Osteocyte (in vitro differentiated cells): ENCODE measurements at places on chromosomes 1 and 21. TPM values are rescaled to one million over a fixed set of nuclear protein-coding genes. Genes with fewer than 3 reads are reported as not detected.

- no peak for DNase-seq
These were observed 10.7 kb downstream of the EPHB2 start for GRCh38 chr1:22721122-22721873.

- no peak for DNase-seq
These were observed 228.4 kb downstream of the DAB1 start for GRCh38 chr1:57195436-57195941.

DNA sequence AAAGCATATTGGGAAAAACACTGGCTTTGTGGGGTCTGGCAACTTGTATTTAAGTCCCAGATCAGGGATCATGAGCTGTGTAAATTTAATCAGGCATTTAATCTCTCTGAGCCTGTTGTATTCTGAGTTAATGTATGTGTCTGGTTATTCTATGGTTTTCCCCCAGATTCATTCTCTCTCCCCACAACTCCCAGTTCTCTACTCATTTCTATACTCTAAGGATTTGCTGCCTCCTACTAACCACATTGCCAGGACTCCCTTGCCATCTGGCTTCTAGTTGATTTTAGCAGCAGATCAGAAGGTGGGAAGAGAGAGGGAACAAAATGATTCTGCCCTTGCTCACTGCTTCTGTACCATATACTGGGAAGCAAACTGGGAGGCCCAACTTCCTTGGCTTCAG lies 31.4 kb upstream of the S1PR1 start:
- no peak for DNase-seq

TMEM81 gene
- 3.6 and 3.9 TPM in 2 replicates for total RNA-seq

OLFML2B gene
- 66.0 and 66.7 TPM in 2 replicates for total RNA-seq
